ENCODE measurements at places on chromosomes 12 and 14. TPM values are rescaled to one million over a fixed set of nuclear protein-coding genes. Genes with fewer than 3 reads are reported as not detected.

DNA sequence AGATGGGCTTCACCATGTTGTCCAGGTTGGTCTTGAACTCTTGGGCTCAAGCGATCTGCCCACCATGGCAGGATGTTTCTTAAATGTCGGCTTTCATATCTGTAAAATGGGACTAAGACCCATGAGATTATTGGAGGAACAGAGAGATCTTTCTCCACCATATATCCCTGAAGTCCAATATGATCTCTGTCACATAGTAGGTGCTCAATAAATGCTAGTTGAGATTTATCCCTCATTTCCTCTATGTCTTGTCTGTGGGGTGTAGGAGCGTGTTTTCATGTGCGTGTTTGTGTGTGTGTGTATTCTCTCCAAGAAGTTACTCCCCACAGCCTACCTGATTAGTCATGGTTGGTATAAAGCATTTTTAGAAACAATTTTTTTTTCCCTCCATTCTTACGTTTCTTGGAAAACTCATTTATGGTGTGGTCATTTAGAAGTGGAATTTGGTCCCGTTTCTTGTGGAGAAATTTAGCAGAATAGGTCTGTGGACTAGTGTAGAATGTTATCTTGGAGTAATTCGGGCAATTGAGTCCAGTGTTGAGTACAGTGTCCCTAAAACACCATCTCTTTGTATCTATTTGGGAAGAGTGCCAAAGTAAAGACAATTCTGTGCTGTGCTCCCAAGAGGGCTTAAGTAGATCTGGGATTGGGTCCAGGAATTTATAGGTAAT is 4.3 kb downstream of the STRAP start:
- no peak for DNase-seq

- no peak for DNase-seq
These were observed 72.2 kb downstream of the TSPAN8 start for GRCh38 chr12:71085575-71085974.

GRCh38 chr12:7207866-7208625 is 18.6 kb downstream of the PEX5 start:
- DNase-seq, result no peak

GRCh38 chr12:101824831-101825230 is 5.9 kb downstream of the GNPTAB start:
- no peak for DNase-seq

- no peak for DNase-seq
These were observed 713 bp downstream of the FRMD6 start for GRCh38 chr14:51652168-51653078.

AGAP2 gene
- total RNA-seq, result 0.76 TPM

ETFBKMT gene
- 5.4 TPM for total RNA-seq

SLC10A1 gene
- total RNA-seq, result 1.7 TPM

PLEK2 gene
- 4.8 TPM for total RNA-seq

CRIP1 gene
- total RNA-seq, result 5.8 TPM
